ENCODE measurements at places on chromosomes 16 and 17.

DNA sequence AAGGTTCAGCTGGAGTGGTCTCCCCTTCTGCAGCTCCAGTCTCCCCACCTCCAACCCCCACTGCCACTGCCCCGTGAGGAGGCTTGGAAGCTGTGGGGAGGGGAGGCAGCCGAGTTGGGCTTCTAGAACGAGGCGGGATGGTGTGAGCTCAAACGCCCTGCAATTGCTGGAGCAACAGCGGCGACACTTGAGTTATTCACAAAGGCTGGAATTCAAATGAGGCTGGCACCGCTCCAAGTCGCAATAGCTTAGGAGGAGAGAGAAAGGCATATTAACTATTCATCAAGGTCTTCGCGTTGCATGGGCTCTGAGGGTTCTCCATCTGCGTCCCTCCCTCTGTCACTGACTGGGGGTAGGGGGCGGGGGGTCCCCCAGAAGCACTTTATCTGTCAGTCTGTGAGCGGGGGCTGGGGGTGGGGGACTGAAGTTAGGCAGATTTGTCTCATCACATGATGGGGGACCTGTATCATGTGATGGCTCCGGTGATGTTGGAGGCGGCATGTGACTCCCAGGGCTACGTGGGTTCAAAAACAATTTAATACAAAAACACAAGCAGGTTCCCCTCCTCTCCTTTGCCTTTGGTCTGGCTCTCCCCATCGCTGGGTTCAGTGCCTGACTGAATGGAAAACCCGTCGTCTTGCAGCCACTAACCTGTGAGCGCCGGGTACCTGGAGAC, 70.5 kb downstream of the RBBP6 start:
- DNase-seq = peak; percentile 40

DNA sequence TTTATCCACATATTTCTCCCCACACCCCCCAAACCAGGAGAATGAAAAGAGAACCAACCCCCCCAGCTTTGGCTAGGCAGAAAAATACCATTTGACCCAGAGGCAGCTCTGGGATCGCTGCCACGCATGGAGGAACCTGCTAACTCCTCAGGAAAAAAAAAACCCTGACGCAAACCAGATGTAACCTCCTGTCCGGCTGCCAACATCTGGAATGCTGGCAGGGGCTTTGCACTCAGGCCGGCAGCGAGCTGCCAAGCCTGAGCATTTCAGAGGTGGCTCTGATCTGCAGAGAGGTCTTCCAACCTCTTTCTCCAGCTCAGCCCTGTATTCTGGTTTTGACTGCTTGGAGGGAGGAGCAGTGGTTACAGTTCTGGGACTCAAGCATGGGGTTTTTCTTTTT, 8.2 kb downstream of the IGFBP4 start:
- DNase-seq = no peak

GRCh38 chr17:61416540-61417363, 17.1 kb downstream of the TBX2 start:
- DNase-seq = peak; percentile 86

GRCh38 chr17:72474719-72475477, 354.1 kb downstream of the SOX9 start:
- no peak for DNase-seq

GRCh38 chr16:29962344-29962994, 590 bp downstream of the TMEM219 start:
- no peak for DNase-seq

DNA sequence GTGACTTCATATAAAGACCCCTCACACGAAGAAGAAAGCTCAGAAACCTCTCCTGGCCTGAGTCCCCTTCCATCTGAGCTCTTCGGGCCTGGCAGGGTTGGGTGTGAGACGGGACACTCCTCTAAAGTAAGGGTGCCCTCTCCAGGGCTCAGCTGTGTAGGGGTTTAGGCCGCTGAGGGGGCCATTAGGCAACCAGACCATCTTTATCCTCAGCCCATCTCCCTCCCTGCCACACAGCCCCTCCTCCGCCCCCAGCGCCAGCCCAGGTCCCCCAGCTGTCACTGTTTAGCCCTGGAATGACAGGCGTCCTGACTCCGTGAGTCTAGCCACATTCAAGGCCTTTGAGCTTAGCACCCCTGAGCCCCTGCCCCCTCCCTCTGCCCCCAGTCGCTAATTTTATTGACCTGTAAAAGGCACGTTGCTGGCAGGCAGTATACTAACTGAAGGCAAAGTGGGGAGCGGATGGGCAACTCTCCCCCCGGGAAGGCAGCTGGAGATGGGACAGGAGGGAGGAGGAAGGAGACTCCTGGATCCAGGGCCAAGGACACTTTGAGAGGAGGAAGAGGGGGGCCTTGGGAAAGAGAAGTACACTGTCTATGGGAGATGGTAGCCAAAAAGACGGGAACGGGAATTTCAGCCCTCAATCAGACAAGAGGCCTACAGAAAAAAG, 592 bp upstream of the ZNF385C start:
- no peak for DNase-seq

- DNase-seq = no peak
These were observed 2.8 kb downstream of the GRB7 start for GRCh38 chr17:39740357-39741111.

GRCh38 chr16:85187886-85188285, 75.6 kb upstream of the CIBAR2 start:
- DNase-seq = no peak

- DNase-seq = no peak
These were observed 7.4 kb upstream of the MMP2 start for GRCh38 chr16:55471448-55472097.
